ENCODE measurements at places on chromosomes 11 and 22.

- DNase-seq: no peak
Measured at GRCh38 chr11:81707881-81708280, 1025.8 kb downstream of the FAM181B start.

GRCh38 chr11:103279821-103280220 lies 170.6 kb downstream of the DYNC2H1 start:
- no peak for DNase-seq

DNA sequence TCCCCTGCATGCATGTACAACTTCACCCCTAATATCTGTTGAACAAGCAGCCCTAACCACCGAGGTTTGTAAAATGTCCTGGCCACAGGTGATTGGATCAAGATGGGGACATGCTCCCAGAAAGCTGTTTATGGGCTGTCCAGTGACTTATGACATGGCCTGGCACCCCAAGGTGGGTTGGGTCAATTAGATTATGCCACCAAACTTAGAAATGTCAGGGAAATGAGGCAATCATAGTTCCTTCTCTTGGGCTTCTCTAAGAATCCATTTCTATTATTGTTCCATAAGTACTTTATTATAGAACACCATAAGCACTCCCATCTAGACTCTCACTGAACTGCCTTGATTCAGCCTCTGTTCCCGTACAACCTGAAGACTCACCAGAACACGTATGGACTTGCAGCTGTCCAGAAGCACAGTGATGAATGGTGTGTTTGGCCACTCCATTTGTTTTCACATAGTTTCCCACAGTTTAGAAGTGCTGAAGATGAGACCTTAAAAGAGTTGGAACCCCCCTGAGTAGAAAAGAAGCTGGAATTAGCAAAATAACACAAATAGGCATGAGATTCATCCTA lies 45.5 kb upstream of the OLFML1 start:
- DNase-seq: no peak

- DNase-seq: no peak
Measured at GRCh38 chr11:81644239-81644840, 1089.3 kb downstream of the FAM181B start.

- DNase-seq: no peak
Measured at GRCh38 chr22:45504373-45505341, 2.0 kb downstream of the FBLN1 start.

DNA sequence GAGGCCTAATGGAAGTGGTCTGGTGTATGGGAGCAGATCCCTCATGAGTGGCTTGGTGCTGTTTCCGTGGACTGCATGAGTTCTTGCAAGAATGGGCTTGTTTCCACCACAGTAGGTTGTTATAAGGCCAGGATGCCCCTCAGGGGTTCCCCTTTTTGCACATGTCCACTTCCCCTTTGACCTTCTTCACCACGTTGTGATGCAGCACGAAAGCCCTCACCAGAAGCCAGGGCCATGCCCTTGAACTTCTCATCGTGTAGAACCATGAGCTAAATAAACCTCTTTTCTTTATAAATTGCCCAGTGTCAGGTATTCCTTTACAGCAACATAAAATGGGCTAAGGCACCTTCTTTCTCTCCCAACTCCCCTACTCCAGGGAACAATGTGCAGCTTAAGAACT lies 2.8 kb upstream of the NARS2 start:
- no peak for DNase-seq

- DNase-seq: peak; percentile 51
Measured at GRCh38 chr11:121452609-121453150, at the start of gene SORL1-AS1. SORL1-AS1 (minus strand) TSS chr11:121452967.

GRCh38 chr22:32764330-32765131 lies 37.0 kb upstream of the TIMP3 start:
- DNase-seq: no peak

DNA sequence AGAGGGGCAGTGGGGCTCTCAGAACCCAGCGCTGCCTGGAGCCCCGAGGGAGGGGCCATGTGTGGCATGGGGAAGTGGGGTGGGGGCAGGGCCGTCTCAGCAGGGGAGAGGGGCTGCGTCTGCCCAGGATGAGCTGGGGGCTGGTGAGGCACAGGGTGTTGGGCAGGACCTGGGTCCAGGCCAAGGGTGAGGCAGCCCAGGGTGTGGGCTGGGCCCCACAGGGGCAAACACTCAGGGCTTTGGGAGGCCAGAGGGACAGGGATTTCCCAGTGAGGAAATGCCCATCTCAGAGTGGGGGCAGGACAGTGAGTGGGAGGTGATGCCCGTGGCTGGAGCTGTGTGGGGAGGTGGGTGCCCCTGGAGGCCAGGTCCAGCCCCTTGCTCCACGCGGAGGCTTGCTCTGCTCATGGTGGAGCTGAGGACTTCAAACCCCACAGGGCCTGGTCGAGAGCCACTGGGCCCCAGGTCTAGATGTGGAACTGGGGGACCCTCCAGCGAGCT lies 5.4 kb downstream of the PLXNB2 start:
- no peak for DNase-seq

GRCh38 chr22:24434471-24435322 lies 7.3 kb downstream of the ADORA2A start:
- DNase-seq: peak; percentile 58

GRCh38 chr11:43467958-43468357 lies 109.2 kb downstream of the TTC17 start:
- no peak for DNase-seq

- DNase-seq: no peak
Measured at GRCh38 chr22:35742342-35743100, 24.8 kb downstream of the APOL5 start.

GRCh38 chr11:69655479-69656428 lies 14.8 kb downstream of the CCND1 start:
- no peak for DNase-seq

- DNase-seq: no peak
Measured at GRCh38 chr11:23413057-23413456, 552.8 kb upstream of the CCDC179 start.

GRCh38 chr11:120842195-120842594 lies 181.7 kb upstream of the TBCEL start:
- no peak for DNase-seq

DNA sequence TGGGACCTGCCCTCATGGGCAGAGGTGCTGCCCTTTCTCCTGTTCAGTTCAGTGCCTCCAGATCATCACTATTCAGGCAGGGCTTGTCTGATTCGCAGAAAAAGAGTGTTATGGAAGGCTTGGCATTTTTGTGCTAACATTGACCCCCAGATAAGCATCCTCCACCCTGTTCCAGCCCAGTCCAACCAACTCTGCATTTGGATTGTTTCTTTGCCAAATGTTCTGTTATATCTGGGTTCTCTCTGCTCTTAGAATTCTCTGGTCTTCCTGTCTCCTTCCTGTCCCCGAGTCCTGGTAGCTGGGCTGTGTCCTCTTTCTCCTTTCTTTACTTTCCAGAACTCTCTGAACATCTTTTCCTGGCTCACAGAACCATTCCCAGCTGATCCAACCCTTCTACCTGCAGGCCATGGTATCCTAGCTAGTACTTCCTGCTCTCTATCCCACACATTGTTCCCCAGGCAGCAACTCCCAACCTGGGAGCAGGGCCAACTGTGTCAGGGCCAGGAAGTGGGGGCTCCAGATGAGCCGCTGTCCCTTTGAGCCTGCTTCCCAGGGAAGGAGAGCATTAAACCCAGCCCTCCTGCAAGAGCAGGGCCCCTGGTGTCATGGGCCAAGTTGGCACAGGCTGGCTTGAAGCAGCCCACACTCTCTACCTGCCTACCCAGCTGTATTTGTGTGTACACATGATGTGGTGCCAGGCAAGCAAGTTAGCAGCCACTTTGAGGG lies 280.7 kb upstream of the CADM1 start:
- DNase-seq: no peak

DNA sequence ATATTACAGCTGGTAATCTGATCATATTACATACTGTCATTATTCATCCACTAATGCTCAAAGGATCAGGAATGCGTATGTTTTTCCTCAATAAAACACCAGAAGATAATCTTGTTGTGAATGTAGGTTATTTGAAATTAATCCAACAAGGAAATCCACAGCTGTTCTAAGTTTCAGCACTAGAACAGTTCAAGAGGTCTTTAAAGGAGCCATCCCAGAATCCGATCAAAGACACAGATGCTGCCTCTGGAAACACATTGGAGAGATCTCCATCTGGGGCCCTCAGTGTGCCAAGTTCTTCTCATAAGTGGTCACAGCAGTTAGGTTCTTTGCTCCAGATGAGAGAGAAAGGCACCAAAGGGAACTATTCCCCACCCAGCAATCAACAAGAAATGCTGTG lies 1955.1 kb upstream of the RAG2 start:
- DNase-seq: no peak

- DNase-seq: no peak
Measured at GRCh38 chr11:63427971-63428508, 58.5 kb downstream of the SLC22A9 start.

GRCh38 chr11:102313238-102313940 lies 3.9 kb upstream of the BIRC3 start:
- DNase-seq: no peak

- no peak for DNase-seq
Measured at GRCh38 chr11:103050351-103050750, 41.6 kb downstream of the DCUN1D5 start.

DNA sequence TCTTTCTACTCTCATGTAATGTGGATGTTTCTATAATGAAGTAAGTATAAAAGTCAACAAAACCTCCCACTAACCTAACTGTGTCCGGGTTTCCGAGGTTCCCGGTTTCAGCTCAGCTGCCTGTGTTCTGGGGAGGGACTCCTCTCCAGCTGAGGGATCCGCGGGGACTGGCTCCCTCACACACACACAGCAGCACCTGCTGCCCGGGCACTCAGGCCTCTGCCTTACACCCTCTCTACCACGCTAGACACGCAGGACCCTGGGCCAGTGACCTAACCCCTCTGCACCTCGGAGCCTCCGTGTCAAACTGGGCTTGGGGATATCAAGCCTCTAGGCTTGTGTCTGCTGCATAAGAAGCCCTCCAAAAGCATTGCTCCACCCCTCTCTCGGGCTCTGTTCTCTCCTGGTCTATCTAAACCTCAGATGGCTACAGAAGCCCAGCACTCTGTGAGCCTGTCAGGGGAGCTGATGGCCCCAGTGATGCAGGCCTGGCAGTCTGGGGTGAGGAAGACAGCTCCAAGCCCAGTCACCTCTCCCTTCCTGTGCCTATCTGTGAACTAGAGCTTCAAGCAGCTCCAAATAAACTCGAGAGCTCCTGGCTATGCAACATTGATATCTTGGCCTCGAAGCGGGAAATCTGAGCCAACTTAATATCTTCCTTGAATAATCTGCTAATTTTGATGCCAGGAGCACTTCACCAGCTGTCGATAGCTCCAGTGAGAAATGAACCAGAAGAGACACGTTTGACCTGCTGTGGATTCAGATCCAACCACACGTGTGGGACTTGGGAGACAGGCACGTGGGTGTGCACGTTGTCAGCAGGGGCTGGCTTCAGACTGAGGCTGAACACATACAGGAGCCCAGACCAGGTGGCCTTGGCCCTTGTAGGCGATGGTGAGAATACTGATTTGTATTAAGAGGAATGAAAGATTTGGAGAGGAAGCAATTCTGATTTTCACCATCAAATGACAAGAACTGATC lies 232.7 kb upstream of the B3GAT1 start:
- DNase-seq: no peak

- DNase-seq: no peak
Measured at GRCh38 chr11:119882316-119882715, 153.3 kb upstream of the NECTIN1 start.

DNA sequence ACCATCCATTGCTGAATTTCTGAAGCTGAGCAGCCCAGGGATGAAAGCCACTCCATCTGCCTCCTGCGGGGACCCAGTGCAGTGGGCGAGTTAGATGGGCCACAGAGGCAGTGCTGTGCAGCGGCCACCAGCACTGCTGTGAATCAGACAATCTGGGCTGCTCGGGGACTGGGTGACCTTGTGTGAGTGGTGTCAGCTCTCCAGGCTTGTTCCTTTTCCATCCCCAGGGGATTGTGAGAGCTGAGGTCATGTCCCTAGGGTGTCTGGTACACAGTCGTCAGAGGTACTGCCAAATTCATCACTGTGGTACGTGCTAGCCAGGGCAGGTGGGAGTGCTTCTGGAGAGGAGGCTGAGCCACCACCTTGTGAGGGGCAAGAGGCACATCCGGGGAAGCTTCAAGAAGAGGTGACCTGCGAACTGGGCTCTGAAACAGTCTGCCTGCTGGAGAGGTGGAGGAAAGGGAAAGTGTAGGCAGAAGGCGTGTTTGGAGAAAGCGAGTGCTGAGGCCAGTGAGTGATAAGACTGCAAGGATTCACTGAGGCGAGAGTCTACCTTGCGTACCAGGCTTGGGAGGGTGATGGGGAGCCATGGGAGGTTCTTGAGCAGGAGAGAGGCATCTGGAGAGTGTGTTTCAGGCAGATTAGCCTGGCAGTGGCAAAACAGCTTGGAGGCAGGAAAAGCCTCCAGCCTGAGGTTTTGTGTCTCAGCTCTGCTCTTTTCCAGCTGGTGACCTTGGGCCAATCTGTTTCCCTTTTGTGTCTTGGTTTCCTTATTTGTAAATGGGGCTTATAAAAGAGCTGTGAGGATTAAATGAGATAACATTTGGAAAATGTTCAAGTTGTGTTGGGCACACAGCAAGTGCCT lies 22.7 kb downstream of the CACNA1I start:
- no peak for DNase-seq

DNA sequence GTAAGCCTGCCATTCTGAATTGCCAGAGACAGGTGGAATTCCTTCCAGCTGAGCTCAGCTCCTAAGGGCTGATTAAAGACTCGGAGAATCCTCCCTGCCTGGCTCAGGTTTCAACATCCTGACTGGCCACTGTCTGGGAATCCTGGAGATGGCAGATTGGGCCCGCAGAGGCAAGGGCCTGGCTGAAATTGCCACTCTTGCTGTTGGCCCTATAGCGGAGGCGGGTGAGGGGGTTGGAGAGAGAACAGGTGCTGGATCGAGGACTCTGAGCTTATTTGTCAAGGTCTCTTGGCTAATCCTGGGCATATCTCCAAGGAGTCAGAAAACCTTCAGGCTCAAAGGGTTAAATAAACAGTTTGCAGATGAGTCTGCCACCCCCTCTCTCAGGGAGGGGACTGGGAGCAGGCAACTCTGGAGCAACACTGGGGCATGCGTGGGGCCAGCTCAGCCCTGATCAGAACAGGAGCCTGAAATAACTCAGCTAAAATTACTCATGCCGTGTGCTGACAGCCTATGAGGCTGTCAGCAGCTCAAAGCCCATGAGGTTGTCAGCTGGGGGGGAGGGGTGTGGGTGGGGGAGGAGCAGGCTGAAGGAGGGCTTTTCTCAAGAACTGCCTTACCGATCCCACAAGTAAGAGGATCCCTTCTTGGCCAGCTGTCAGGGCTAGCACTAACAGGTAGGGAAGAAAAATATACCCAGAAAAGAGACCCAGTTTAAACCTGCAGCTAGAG lies 14.7 kb upstream of the MFRP start:
- DNase-seq: no peak

- DNase-seq: no peak
Measured at GRCh38 chr11:11867720-11868119, 25.9 kb downstream of the USP47 start.

DNA sequence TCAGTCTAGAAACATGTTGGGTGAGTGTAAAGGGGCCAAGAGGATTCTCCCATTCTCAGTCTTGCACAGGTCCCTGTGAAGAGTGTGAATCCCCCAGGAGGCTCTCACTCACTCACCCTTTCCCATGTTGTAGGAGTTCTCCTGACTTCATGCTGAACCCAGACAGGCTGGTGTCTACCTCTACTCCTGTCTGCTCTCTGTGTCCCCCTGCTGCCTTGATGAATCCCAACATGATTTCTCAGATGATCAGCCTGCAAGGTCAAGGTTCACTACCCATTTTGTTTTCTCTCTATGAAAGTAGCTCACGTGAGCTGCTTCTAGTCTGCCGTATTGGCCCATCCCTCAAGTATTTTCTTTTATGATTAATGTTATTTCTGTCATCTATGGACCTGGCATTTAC lies 500.6 kb downstream of the ETS1 start:
- DNase-seq: no peak
